ENCODE measurements at places on chromosomes 6 and 20.

DNA sequence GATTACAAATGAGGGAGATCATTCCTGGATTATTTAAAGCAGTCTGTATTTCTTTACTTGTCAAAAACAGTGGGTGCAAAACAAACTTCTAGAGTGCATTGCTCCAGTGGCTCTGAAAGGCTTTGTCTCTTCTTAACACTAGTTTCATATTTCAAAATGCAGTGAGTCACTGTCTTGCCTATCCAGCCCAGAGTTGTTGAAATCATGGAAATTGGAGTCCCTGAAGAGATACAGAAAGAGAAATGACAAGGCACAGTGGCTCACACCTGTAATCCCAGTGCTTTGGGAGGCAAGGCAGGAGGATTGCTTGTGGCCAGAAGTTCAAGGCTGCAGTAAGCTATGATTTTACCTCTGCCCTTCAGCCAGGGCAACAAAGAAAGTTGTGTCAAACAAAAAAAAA lies 11.3 kb downstream of the SLC2A12 start:
- DNase-seq = no peak

DNA sequence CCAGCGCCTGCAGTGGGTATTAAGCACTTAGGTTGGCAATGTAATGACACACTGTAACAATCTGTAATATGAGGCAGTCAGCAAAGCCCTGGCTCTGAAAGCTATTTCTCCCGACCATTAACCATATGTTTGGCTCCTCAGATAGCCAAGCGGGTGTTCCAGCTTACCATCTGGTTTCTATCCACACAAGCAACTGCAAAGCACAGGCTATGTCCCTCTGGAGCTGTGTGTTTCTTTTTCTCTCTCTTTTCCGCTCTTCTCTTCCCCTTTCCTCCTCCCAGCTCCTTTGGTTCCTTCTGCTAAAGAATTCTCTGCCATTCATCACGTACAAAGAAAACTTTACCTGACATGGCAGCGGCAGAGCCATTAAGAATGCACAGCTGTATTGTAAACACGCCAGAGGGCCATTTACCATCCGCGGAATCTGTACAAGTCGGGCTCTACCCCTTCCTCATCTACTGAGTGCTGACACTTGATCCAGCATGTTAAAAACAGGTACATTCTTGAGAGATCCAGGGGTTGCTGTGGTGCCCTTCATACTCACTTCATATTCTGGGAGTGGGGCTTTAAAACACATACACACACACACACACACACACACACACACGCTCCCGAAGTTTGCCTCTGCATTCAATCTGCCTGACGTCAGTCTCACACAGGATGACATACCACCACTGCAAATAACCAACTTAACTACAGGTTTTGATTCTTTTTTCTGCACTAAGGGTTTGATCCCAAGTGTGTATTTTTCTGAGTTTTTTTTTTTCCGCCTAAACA lies 77.2 kb downstream of the BACH2 start:
- DNase-seq = no peak

GRCh38 chr6:14873101-14873500 lies 372.8 kb upstream of the JARID2 start:
- no peak for DNase-seq

GRCh38 chr20:22248051-22248667 lies 336.2 kb downstream of the FOXA2 start:
- no peak for DNase-seq

- DNase-seq = no peak
These were observed 63.5 kb upstream of the DEFB112 start for GRCh38 chr6:50112981-50113857.

GRCh38 chr6:43952746-43953145 lies 174.5 kb downstream of the MRPL14 start:
- no peak for DNase-seq

DNA sequence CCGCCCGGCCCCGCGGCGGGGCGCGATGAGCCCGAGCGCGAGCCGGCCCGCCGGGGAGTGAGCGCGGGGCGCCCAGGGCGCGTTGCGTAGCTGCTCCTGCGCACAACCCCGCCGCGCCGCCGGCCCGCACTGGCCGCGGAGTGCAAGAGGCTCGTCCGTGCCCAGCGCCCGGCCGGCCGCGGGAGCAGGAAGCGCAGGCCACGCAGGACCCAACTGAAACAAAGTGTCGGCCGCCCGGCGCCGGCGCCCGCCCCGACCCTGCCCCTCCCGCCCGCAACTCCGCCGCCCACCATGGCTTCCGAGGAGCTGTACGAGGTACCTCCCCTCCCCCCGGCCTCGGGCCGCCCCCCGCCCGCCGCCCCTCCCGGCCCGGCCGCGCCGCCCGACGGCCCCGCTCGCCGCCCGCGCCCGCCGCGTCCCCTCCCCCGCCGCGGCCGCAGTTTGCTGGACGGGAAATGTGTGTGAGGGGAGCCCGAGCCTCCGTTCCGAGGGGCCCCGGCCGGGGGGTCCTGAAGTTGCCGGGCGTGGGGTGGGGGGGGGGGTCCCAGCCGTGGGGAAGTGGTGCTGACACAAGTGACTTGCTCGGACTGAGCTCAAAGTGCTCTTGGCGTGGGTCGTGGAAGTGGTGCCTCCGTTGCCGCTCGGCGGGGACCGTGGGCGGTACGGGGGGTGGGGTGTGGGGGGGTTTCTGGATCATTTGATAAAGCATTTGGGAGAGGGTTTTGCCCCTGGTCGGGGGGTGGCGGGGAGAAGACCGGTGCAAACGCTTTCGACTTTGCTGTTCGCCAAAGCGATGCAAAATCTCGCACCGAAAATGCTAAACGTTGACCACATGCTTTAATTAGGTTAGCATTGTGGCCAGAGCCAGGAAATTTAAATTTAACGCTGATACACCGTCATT lies 539 bp downstream of the CDYL start:
- peak; percentile 20 for DNase-seq

DNA sequence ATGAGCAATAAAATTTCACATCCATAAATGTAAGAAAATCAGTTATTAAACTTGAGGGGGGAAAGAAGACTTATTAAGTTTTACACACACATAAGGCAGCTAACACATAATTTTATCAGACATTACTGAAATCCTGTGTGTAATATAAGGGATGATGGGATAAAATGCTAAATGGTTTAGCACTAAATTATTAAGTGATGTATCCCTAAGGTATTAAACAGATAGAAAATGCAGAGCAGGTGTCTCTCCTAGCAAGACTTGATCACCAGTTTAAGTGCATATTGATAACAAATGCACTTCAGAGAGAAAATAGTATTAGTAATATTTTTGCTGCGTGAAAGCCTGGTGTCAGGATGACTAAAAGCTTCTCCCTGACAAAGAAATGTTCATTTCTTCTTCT lies 172.8 kb upstream of the ZFP64 start:
- no peak for DNase-seq

GRCh38 chr6:25137480-25137879 lies 141.7 kb upstream of the CARMIL1 start:
- peak; percentile 42 for DNase-seq
